ENCODE measurements at places on chromosomes 2 and 18.

DNA sequence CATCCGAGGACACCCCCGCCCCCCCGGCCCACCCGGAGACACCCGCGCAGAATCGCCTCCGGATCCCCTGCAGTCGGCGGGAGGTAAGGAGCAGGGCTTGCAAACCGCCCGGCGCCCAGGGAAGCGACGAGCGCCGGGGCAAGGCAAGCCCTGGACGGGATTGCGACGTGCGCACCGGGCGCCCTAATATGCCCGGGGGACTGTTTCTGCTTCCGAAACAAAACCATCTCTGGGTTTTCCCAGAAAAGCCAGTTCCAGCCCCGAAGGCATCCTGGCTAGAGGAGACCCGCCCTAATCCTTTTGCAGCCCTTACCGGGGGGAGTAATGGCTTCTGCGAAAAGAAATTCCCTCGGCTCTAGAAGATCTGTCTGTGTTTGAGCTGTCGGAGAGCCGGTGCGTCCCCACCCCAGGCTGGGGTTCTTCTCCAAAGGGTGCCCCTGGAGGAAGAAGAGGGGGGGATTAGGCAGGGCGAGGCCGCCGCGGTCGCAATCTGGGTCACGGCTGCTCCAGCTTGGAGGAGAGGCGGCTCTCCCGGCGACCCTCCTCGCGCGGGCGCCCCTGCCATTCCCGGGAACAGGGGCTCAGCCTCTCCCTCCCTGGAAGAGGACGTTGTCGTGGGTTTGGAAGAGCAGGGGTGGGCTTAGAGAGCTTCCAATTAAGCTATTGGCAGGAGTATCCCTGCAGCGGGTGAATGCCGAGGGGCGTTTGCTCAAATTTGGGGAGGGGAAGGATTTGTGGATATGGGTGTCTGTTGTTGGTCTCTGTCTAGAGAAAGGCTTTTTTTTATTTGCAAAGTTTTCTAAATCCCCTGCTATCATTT, 521 bp downstream of the MYCN start:
- DNase-seq: no peak

GRCh38 chr18:4691836-4692235, 236.7 kb upstream of the DLGAP1 start:
- no peak for DNase-seq

- no peak for DNase-seq
These were observed 332.8 kb downstream of the CYP26B1 start for GRCh38 chr2:71814885-71815284.

DNA sequence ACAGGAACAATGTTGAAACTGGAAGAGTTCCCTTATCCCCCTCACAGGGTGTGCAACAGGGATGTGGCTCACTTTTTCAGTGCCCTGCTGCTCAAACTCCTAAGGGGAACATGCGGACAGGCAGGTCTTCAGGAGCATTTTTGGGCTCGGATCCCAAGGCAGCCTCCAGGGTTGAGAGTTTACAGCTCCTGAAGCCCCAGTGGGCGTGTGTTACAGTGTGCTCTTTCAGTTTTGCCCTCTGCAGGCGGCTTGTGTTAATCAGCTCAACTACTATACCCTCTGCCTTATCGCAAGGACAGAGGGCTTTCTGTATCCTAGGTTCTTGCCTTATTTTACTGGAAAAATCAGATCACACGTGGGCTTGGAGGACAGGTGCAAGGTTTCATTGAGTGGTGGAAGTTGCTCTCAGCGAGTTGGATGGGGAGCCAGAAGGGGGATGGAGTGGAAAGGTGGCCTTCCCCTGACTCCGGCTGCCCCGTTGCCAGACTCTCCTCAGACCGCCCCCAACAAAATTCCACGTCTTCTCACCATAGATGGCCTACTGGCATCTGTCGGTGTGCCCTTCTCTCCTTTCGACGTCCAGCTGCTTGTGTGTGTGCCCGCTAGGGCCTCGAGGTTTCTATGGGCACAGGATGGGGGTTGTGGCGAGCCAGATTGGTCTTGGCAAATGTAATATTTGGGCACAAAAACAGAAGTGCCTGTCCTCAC, 541.9 kb downstream of the TMX3 start:
- no peak for DNase-seq

All from stimulated activated CD4-positive, alpha-beta T cell treated with anti-CD3 and anti-CD28 coated beads, Interleukin-2, amount 100 ng/mL, for 48 hours (primary cell).